ENCODE measurements at places on chromosomes 7 and 10. TPM values are rescaled to one million over a fixed set of nuclear protein-coding genes. Genes with fewer than 3 reads are reported as not detected.

GRCh38 chr10:47379445-47379785 is 4.7 kb downstream of the ZNF488 start:
- DNase-seq: no peak

DNA sequence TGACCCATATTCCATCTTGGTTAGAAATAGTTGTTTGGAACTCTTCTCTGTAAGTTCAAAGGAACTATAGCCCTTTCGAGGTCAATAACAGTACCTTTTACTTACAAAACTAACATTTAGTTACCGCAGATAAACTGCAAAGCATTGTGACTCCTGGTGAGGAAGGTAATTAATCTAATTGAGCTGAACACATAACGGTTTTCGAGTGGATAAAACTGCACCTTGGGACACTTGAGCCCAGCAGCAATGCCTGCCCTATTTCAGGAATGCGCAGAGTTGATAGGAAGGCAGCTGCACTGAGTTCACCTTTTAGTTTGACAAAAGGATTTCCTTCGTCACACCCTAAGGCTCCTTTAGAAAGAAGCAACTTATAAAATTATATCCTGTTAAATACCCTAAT is 75.4 kb downstream of the JAZF1 start:
- no peak for DNase-seq

GRCh38 chr7:78850093-78850740 is 603.2 kb downstream of the MAGI2 start:
- no peak for DNase-seq

DNA sequence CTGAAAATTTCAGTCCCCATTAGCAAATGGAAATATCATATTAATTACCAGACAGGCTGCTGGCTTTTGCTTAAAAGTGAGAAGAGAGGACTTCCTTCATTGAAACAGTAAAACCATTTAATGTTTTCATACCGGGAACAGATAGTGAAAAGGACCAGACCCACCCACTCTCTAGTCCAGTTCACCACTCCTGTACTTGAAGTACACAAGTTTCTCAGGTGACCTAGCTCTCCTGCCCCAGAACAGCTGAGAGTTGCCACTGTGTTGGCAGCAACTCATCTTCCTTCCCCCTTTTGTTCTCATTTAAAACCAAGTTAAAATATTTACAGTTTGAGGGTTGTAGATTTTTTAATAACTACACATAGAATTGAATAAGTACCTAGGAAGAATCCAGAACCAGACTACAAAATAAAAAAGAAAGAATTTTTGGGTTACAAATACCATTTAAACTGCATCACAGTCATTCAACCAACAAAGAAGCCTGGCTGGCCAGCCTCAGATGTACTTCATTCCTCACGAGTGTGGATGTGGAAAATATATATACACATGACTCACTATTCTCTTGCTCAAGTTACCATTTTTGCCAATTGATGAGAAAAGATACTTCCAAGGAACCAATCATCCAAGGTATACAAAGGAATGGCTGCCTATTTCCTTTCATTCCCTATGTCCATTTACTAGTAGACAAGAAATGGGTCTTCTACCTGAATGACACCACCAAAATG is 68.1 kb downstream of the VPS41 start:
- no peak for DNase-seq

The GLCCI1 gene
- polyA plus RNA-seq: 42.4 TPM

GRCh38 chr10:28090506-28090905 is 91.6 kb upstream of the ODAD2 start:
- no peak for DNase-seq

DNA sequence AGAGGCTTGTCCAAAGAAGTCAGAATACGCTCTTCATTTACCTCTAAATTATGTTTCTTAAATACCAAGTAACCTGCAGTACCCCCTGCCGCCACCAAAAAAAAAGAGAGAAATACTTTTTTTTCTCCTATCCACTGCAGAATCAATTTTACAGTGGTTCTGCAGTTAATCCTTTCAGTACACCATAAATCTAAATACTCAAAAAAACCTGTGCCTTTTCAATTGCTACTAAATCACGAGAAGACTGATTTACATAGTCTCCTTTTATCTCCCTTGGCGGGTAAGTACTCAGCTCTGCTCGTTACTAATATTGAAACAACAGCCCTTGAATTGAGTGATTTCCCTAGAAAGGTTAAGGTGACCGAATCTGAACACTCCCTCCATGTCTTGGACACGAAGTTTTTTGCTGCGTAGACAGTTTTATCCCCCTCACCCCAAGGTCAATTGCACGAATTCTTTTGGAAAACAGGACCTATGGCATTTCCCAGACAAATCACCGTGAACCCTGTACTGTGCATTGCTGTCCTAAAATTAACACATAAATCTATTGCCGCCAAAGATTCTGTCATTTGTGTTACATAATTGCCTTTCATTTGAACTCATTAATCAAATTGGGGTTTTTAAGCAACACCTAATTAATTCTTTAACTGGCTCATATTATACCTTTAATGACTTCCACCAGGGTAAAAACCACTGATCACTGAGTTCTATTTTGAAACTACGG is 512 bp upstream of the VIM start:
- DNase-seq: no peak

DNA sequence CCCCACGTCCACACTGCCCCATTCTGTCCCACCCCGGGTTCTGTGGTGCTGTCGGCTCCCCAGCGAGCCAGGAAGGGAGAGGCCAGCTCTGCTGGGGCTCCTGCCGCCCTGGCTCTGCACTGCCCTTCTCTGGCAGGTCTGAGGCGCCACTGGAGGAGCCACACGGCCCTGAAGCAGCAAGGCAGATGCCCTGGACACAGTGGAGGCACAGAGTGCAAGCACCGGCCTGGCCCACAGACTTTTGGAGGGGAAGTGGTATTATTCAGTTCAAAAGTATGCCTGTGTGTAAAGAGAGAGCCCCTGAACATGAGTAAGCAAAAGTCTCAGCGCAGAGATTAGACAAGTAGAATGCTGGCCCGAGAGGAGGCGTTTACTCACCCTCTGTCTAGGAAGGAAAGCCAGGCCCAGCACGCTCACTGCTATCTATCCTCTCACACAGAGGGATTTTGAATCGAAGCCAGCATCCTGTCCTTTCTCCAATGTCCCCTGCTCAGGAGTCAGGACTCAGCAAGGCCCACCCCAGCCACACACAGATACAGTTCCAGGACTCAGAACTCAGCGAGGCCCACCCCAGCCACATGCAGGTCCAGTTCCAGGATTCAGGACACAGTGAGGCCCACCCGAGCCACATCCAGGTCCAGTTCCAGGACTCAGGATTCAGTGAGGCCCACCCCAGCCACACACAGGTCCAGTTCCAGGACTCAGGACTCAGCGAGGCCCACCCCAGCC is 115.0 kb downstream of the EGFR start:
- no peak for DNase-seq

DNA sequence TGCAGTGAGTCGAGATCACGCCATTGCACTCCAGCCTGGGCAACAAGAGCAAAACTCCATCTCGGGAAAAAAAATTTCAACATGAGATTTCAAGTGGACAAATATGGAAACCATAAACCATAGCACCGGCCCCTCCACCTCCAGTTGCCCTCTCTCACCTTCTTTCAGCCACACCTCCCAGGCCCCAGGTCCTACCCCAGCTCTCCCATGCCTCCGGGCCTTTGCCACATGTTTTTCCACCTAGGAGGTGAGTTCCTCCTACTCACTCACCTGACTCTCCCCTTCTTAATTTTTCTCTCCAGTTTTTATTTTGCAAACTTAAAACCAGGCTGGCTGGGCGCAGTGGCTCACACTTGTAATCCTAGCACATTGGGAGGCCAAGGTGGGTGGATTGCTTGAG is 13.7 kb upstream of the CLDN4 start:
- no peak for DNase-seq

- DNase-seq: no peak
These were observed 26.5 kb upstream of the POT1 start for GRCh38 chr7:124956160-124956559.

GRCh38 chr10:64086083-64086767 is 565.0 kb downstream of the REEP3 start:
- DNase-seq: no peak

DNA sequence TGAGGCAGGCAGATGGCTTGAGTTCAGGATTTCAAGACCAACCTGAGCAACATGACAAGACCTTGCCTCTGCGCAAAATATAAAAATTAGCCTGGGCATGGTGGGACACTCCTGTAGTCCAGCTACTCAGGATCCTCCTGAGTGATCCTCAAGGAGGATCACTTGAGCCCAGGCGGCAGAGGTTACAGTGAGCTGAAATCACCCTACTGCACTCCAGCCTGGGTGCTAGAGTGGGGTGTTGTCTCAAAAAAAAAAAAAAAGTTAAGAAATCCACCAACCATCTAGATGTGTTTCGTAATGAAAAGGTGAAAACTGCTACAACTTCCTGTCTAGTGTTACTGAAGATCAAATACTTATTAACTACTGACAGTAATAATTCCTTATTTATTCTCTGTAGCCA is 8.1 kb downstream of the GLCCI1 start:
- DNase-seq: no peak
